ENCODE measurements at places on chromosomes 4 and X.

- no peak for DNase-seq
Observed at GRCh38 chr4:47668810-47669408, 169.0 kb downstream of the CORIN start.

DNA sequence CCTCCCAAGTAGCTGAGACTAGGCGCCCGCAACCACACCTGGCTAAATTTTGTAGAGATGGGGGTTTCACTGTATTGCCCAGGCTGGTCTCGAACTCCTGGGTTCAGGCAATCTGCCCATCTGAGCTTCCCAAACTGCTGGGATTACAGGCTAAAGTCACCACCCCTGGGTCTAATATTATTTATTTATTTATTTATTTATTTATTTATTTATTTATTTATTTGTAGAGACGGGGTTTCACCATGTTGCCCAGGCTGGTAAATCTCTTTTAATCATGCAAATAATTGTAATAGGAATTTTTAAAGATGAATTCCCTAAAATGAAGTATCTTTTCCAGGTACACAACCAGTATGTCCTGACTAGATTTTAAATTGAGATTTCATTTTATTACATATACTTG, 761.8 kb downstream of the TRAM1L1 start:
- no peak for DNase-seq

DNA sequence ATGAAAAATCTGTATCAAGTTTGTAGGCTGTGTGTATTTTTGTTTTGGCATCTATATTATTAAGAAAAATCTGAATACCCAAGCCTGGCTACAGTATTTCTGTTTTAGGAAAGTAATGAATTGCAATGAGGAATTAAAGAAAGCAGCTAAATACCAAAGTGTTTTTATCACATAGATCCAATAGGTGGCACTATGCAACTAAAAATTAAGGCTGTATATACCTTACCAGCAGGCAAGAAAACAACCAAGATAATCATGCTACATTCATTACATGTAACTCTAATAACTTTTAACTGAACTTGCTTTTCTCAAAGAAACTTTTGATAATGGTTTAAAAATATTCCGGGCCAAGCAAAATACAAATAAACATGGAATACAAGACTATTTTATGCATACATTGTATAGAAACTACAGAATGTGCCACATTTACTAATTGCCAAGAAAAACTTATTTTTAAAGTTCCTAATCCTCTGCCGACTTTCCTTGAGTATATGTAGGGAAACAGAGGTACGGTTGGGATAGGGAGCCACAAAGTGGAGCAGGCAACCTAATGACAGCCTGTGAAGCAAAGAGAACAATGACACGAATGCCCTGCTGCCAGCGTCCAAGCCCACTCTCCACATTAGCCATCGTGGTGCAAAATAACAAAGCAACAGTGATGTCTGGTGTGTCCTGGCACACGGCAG, 63.7 kb downstream of the SEC24D start:
- no peak for DNase-seq

DNA sequence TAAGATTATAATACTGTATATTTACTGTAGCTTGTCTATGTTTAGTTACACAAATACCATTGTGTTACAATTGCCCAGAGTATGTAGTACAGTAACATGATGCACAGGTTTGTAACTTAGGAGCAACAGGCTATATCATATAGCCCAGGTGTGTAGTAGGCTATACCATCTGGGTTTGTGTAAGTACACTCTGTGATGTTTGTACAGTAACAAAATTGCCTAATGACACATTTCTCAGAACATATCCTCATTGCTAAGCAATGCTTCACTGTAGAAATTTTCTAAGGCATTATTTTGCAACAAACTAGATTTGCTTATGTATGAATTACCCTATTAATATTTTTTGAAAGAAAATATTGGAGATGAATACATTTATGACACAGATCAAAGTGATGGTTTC, 1390.9 kb downstream of the C4orf33 start:
- no peak for DNase-seq

DNA sequence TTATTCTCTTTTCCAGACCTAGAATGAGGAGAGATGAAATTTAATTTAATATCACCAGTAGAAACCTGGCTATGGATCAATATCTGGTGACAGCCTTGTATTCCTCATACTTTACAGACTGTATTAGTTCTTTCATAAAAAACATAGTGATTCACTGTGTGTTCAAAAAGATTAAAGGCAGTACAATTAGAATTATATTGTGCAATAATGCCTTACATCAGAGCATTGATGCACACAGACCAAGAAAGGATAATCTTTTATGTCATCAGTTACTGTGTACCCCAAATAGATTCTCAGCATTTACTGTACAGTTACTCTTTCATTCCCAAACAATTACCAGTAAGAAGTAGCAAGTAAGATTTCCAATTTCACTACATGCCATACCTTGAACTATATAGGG, 260.5 kb upstream of the ANXA10 start:
- no peak for DNase-seq

- no peak for DNase-seq
Observed at GRCh38 chr4:1358421-1359143, 11.6 kb downstream of the UVSSA start.

Measured in breast epithelium (tissue), 4 donors.